ENCODE measurements at places on chromosomes 4 and X.

DNA sequence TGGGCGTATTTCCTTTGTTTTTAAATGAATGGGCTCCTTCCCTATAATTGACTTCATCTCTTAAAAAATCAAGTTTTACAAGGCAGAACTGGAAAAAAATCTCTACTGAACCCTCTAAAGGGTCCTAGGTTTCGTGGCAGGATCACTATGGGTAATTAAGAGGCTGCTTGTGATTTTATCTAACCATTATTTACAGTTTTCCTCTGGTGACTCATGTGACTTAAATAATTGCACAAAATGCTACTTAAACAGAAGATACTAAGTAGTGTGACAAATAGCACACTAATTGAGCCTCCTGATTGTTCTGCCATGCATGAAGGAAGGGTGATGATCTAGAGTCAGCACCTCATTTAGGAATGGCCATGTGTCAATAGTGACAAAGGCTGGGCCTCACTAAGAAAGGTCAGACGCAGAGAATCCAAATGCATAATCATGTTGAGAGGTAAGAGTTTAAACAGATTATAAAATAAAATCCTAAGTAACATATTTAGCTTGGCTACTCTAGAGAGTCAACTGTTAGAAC, 35.5 kb downstream of the OFD1 start:
- no peak for DNase-seq

DNA sequence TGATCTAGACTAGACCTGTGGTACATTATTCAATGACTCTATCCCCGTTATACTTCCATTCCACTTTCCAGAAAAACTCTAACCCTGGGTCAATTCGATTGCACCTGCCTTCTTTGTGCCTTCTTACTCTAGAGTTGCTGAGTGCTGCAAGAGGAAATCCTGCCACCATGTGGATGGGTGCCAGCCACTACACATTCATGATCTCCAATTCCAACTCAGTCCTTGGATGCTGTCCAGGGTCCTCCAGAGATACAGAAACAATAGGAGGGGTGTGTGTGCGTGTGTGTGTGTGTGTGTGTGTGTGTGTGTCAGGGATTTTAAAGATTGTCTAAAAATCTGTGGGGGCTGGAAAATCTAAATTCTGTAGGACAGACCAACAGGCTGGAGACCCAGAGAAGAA, 42.9 kb upstream of the INTS6L start:
- DNase-seq, result peak; percentile 75

DNA sequence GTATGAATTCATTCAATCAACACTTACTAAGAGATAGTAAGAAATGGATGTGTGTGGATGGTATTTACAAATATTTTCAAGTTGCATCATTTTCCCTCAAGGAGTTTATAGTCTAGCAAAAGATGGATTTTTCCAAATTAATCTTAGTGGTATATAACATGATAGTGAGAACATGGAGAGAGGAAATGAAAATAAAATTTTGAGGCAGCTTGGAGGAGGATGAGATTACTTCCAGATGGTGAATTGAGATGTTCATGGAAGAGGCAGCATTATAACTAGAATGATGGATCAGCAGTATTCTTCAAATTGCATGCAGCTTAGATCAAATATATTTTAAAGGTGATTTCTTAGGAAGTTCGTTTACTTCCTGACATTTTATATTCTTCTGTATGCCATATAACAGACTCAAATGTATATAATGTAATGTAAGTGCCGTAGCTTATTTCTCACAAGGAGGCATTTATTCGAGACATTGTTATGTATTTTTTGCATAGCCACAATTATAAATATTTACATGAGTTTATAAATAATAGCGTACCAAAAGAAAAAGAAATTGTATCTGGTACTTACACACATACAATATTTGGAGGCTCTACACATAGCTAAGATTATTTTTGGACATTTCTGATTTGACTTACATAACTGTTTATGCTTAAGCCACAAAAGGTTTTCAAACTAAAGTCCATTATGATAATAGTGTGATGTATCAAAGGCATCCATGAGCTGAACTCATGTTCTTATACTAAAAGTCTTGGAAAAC, 439.4 kb downstream of the SPRY1 start:
- no peak for DNase-seq

DNA sequence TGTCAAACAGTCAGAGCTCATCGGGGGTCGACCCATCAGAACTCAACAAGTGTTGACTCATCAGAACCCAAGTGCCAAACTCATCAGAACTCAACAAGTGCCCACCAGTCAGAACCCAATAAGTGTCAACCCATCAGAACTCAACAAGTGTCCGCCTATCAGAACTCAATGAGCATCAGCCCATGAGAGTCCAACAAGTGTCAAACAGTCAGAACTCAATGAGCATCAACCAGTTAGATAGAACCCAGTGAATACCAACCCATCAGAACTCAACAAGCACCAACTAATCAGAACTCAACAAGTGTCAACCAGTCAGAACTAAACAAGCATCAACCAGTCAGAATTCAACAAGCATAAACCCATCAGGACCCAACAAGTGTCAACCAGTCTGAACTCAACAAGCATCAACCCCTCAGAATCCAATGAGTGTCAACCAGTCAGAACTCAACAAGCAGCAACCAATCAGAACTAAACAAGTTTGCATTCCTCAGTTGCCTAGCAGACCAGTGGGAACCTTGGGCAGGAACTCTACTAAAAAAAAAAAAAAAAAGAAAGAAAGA, 115.3 kb downstream of the PRKX start:
- no peak for DNase-seq

- DNase-seq, result no peak
These were observed 83.4 kb downstream of the MSN start for GRCh38 chrX:65750674-65751469.

GRCh38 chrX:105136786-105137185, 83.7 kb downstream of the TEX13A start:
- DNase-seq, result no peak

GRCh38 chrX:32937043-32937442, 274.3 kb downstream of the DMD start:
- no peak for DNase-seq

DNA sequence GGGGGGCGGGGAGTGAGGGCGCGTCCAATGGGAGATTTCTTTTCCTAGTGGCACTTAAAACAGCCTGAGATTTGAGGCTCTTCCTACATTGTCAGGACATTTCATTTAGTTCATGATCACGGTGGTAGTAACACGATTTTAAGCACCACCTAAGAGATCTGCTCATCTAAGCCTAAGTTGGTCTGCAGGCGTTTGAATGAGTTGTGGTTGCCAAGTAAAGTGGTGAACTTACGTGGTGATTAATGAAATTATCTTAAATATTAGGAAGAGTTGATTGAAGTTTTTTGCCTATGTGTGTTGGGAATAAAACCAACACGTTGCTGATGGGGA, 1.1 kb downstream of the HTT start:
- no peak for DNase-seq

- DNase-seq, result no peak
These were observed 56.5 kb downstream of the BMPR1B start for GRCh38 chr4:94814237-94814636.

DNA sequence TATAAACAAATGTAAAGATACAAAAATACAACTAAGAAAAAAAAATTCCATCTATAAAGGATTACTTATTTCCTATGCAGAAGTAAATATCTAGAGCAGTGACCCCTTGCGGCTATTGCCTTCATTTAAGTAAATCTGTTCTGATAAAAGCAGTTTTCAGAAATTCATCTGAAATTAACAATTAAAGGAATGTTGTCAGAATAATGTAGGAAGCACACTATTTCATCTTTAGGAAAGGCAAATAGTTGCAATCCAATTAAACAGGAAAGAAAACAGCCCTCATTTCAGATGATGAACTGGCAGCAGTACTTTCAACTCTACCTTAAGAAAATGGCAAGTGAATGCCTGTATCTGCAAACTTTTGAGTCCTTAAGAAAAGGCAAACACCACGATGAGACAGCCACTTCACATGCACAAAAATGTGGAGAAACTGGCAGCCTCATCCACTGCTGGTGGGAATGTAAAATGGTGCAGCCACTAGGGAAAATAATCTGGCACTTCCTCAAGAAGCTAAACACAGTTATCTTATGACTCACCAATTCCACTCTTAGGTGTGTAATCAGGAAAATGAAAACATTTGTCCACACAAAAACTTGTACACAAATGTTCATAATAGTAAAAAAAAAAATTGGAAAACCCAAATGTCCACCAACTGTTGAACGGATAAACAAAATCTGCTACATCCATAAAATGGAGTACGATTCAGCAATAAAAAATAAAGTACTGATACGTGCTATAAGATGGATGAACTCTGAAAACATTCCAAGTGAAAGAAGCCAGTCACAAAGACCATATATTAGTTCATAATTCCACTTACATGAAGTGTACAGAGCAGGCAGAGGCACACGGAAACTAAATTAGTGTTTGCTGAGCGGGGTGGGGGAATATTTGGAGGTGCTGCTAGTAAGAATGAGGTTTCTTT, 2.0 kb upstream of the THAP9 start:
- DNase-seq, result no peak

DNA sequence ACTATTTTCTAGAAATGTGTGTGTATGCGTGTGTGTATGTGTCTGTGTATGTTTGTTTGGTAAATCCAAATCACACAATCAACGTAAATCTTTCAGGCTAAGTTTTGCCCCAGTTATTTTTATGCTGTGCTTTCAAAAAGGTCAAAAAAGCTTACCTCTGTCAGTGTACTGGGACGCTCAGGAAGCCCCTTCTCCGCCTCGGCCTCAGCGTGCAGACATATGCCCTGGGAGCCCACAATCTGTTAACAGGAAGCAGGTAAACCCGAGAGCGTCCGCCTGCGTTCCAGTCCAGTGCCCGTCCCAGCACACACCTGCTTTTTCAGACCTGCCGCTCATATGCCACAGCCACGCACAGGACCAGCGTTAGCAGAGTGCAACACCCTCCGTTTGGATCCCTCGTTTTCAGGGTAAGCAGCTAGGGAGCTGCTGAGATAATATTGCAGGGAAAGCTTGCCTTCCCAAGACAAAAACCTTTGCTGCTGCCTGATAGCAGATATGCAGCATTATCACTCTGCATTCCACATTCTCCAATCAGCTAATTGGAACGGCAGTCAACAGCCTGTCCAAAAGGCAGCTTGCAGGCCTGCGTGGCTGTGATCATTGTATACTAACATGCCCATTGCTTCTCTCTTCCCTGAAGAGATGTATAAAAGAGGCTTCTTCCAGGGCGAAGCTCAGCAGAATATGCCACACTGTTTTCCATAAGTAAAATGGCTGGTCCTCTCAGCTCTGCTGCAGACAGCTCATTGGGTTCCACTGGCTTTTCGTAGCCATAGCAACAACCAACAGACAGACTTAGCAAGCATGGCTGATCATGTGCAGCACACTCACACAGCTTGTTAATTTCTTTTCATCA, at the start of gene SORBS2:
Gene SORBS2, minus strand, starts transcription at position 686 of the 856 bp plus-strand sequence. CDS start 121,623 bp downstream, outside the sequence.
- DNase-seq, result peak; percentile 69

- no peak for DNase-seq
These were observed 72.1 kb downstream of the LRP2BP start for GRCh38 chr4:185323606-185324005.

DNA sequence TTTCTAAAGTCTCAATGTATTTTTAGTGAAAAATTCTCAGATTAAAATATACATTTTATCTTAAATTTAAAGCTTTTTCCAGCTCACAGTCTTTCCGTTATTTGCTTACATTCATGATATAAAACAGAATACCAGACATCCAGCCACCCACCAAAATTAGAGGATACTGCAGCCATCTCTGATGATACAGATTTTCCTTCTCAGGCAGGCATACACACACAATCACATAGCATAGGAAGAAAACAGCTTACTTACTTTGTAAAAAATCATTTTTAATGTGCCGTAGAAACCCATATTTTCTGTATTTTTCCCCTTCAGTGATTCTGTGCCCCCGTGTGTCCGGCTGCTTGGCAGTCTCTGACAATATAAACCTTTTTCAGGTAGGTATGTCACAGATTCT, 183.7 kb downstream of the FBXW7 start:
- DNase-seq, result no peak

- no peak for DNase-seq
These were observed 465.4 kb downstream of the FAT4 start for GRCh38 chr4:125780164-125780563.

DNA sequence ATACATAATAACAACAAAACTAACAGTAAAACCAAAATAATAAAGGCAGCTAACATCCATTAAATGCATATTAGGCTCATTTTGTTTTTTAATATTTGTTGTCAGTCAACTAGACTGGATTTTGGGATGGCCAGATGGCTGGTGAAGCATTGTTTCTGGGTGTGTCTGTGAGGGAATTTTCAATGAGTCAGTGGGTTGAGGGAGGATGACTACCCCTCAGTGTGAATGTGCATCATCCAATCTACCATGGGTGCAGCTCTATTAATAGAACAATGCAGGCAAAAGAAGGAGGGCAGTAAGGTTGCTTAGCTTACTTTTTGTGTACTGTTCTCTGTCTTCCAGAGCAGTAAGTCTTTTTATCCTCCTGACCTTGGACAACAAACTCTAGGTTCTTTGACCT, 484.2 kb upstream of the HS3ST1 start:
- no peak for DNase-seq

GRCh38 chr4:112418092-112418491, 97.9 kb downstream of the NEUROG2 start:
- DNase-seq, result peak; percentile 60

- DNase-seq, result no peak
These were observed 328.2 kb upstream of the NR3C2 start for GRCh38 chr4:148770377-148770776.

DNA sequence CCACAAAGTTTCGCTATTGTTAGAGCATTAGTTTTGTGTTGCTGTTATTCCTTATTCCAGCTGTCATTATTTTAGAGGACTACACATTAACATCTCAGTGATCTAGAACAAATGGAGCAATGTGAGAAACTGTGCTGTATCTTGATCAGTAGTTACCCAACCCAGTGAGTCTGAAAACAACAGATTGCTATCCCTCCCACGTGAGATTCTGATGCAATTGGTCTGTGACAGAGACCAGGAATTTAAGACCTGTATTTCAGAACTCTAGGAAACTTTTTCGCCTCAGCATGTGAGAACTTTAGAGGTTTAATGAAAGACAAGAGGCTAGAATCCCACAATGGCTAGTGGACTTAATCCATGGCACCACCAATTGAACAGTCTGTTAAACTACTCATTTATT, 35.7 kb upstream of the CDS1 start:
- DNase-seq, result no peak

- DNase-seq, result peak; percentile 99
These were observed at the start of gene WFS1 for GRCh38 chr4:6269616-6270511. WFS1 (plus strand) TSS chr4:6269850; CDS start chr4:6277456, 7,606 bp downstream.

DNA sequence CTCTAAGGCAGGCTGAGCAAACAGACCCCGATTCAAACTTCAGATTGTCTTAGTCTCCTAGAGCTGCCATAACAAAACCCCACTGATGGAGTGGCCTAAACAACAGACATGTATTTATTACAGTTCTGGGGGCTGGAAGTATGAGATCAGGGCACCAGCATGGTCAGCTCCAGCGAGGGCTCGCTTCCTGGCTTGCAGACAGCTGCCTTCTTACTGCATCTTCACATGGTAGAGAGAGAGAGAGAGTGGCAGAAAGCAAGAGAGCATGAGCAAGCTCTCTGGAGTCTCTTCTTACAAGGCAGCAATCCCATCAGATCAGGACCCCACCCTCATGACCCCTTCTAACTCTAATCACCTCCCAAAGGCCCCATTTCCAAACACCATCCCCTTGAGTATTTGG, 22.3 kb upstream of the SORCS2 start:
- no peak for DNase-seq

Measured in neural progenitor cell (in vitro differentiated cells).